ENCODE measurements at places on chromosomes 1 and 21.
A peak's percentile ranks its signal among the peaks of the same experiment; 100 is the strongest.

GRCh38 chr1:26363549-26364448 is 8.8 kb downstream of the ZNF683 start:
- DNase-seq, result peak; percentile 87

GRCh38 chr21:41876928-41877652 is 2.1 kb downstream of the PRDM15 start:
- no peak for DNase-seq

- DNase-seq, result no peak
These were observed 11.5 kb downstream of the PHLDA3 start for GRCh38 chr1:201457508-201457960.

DNA sequence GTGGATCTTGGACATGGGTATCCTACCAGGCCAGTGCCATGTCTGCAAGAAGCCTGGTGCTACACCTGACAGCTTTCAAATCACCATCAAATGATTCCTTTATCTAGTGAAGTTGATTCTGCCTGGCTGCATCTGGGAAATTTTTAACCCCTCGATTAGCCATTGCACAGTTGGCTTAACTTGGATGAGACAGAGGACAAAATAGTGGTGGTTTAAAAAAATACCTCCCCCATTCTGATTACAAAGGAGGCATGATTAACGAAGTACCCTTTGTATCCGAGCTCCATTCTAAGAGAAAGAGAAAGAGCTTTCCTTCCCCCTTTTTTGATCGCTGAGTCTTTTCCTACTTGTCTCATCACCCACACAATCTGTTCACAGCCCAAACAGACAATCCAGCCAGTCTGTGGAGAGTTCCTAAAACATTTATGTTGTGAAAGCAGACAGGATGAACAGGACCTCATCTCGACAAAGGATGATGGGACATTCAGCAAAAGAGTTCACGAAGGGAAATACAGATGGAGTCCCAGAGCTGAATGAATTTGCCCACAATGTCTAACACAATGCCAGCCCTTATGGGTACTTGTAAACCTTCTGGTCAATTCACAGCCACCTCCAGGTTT is 20.5 kb downstream of the WLS start:
- no peak for DNase-seq

DNA sequence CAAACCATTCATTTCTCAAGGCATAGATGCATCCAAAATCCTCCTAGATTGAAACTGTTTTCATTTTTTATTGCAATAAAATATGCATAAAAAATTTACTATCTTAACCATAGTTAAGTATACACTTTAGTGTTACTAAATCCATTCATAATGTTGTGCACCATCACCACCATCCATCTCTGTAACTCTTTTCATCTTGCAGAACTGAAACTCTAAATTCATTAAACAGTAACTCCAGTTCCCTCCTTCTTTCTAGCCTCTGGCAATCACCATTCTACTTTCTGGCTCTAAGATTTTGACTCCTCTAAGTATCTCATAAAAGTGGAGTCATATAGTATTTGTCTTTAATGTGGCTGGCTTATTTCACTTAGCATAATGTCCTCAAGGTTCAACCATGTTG is 236.8 kb downstream of the SMYD3 start:
- DNase-seq, result no peak

DNA sequence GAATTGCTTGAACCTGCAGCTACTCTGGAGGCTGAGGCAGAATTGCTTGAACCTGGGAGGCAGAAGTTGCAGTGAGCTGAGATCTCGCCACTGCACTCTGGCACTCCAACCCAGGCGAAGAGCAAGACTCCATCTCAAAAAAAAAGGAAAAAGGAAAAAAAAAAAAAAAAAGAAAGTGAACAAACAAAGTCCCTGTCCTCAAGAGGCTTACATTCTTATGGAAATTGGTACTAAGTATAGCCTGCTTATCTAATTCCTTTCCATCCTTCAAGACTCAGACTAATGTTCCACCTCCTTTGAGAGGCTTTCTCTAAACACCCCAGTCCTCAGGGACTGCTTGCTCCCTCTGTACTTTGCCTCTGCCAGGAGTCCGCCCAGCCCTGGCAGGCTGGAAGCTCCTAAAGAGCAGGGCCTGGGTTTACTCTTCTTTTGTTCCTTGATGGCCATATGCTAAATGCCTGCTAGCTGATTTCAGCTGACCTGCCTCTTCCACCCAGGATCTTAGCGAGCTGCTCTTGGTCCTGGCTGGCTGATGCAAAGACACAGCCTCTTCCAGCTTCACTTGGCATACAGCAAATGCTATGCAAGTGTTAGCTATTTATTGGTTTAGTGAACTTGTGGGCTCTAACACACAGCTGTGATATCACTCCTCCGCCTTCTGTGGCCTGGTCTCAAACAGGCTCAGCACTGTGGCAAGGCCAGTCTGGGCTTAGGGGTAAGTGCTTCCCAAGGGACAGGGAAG is 9.8 kb downstream of the SLC9A1 start:
- no peak for DNase-seq

DNA sequence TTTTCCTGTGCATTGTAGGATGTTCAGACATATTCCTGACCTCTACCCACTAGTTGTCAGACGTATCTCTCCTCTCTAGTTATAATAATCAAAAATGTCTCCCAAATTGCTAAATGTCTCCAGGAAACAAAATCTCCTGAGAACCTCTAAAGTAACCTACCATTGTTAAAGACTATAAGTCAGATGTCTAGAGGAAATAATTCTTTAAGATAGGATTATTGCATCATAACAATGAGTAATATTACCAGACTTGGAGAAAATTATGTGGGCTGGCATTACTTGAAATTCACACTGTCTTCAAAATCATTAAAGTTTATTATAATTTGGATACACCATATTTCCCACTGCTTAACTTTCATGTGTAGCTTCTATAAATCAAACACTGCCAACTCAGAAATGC is 643.0 kb upstream of the ADGRL2 start:
- DNase-seq, result no peak

GRCh38 chr1:241688940-241689368 is 36.9 kb downstream of the WDR64 start:
- DNase-seq, result no peak

DNA sequence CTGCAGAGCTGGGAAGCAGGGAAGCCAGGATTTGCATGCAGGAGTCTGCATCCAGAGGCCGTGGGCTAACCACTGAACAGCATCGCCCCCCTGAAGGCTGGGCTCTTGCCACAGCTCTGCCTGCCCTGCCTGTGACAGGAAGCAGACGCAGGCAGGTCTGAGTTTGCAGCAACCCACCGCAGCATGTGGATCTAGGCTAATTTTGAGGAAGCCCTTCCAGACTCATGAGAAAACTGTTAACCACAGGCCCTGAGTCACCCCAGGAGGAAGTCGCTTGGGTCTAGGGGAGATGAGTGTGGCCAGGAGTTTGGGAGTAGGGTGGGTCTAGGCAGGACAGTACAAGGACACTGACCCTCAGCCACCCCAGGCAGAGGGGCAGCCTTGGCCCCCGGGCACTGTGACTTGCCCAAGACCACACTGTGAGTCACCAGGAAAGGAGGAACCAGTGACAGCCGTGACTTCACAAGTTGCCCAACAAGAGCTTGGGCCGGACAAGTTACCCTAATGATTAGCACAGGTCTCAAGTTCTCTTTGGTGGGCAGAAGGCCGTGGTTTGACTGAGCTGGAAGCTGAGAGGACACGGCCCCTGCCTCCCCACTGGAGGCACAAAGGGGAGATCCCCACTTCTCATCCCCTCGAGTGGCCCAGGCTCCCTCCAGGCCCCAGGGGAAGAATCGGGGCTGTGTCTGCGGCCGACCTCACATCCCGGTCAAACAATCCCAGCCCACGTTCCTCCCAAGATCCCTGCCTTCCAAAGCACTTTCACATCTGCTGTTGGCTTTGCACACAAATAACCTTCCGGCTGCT is 826 bp downstream of the LAPTM5 start:
- no peak for DNase-seq

- no peak for DNase-seq
These were observed 85.9 kb upstream of the WARS2 start for GRCh38 chr1:119226321-119226720.
